ENCODE measurements at places on chromosomes 2 and 18. TPM values are rescaled to one million over a fixed set of nuclear protein-coding genes. Genes with fewer than 3 reads are reported as not detected.

The RBMS1 gene
- total RNA-seq, result 142 TPM

The COLEC11 gene
- not detected for total RNA-seq

DNA sequence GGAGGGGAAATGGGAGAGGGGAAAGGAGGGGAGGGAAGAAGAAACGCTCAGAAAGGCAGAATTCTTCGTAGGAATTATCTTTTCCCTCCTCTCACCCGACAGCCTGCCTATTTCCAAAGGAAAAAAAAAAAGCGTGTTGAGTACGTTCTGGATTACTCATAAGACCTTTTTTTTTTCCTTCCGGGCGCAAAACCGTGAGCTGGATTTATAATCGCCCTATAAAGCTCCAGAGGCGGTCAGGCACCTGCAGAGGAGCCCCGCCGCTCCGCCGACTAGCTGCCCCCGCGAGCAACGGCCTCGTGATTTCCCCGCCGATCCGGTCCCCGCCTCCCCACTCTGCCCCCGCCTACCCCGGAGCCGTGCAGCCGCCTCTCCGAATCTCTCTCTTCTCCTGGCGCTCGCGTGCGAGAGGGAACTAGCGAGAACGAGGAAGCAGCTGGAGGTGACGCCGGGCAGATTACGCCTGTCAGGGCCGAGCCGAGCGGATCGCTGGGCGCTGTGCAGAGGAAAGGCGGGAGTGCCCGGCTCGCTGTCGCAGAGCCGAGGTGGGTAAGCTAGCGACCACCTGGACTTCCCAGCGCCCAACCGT, at the start of gene GAD1:
GAD1 (plus strand) TSS at position 384 of the 589 bp plus-strand sequence. CDS start 1,705 bp downstream, outside the sequence.
- peak; percentile 72 for DNase-seq

- DNase-seq, result peak; percentile 86
These were observed 47.8 kb downstream of the CDCA7 start for GRCh38 chr2:173402405-173402974.

- no peak for DNase-seq
These were observed 165.0 kb downstream of the CDH19 start for GRCh38 chr18:66438711-66439536.

The ASB18 gene
- not detected for total RNA-seq

The NRP2 gene
- total RNA-seq, result 89.0 TPM

GRCh38 chr2:86372641-86373502, 35.4 kb upstream of the REEP1 start:
- DNase-seq, result peak; percentile 51

DNA sequence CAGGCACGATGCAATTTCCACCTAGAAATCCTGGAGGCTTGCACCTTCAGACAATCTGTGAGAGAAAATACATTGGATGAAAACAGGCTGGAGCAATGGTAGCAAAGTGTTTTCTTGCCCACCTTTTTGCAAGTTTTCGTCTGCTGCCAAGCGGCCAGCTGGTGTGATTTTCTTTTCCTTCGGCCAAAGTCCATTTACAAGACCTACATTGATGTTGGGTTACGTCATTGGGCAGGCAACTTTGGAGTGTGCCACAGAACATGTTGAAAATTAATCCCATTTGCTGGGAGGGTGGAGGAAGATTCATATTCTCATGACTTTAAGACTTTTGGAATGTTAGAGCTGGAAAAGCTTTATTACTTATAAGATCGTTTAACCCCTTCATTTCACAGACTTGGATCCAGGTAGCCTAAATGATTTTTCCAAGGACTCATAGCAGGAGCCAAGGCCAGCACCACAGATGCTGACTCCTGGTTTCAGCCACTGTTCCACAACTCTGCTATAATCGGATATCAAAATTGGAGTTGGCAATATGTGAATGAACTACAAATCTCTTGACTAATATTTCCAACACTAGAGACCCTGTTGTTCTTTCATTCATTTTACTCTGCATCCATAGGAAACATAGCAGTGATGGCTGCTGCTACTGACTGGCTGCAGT, 352.1 kb downstream of the RND3 start:
- DNase-seq, result no peak

GRCh38 chr2:134845719-134846118, 7.3 kb downstream of the ACMSD start:
- no peak for DNase-seq

All from glutamatergic neuron (in vitro differentiated cells).